ENCODE measurements at places on chromosomes 4 and X.

GRCh38 chr4:65983061-65983460, 312.8 kb upstream of the EPHA5 start:
- DNase-seq: no peak

- no peak for DNase-seq
These were observed 2144.7 kb downstream of the PCDH7 start for GRCh38 chr4:32864713-32865351.

- DNase-seq: peak; percentile 32
These were observed 41.2 kb downstream of the LONRF3 start for GRCh38 chrX:119015407-119016237.

DNA sequence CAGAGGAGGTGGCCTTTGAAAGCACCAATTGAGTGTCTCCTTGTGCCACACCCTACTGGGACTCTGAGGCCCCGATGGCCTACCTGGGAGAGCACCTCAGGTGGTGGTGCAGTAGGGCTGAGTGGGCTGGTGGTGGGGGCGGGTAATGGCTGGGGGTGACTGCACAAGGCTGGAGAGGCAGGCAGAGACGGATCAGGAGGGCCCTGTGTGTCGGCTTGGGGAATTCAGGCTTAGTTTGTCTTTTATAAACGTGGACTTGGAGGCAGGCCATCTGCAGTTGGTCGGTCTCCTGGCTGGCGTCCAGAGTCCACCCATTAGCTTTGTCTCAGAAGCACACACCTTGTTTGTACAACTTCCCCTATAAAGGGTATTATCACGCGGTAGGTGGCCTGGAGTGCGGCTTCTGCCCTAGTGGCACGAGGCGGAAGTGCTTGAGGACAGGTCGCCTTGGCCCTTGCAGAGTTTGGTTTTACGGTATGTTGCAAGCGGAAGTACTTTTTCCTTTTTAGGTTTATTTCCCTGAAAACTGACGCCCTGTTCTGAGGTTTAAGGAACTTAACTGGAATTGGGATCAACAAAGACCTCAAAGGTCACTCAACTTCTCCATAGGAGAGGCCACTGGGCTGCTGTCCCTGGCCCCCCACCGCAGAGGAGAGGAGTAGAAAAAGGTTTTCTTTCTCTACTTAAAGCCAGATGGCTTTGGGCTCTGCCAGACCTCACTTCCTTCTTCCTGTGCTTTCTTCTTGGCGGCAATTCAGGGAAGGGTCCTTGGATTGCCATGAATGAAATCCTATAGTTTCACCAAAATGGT, 8.0 kb downstream of the TBC1D14 start:
- DNase-seq: no peak

DNA sequence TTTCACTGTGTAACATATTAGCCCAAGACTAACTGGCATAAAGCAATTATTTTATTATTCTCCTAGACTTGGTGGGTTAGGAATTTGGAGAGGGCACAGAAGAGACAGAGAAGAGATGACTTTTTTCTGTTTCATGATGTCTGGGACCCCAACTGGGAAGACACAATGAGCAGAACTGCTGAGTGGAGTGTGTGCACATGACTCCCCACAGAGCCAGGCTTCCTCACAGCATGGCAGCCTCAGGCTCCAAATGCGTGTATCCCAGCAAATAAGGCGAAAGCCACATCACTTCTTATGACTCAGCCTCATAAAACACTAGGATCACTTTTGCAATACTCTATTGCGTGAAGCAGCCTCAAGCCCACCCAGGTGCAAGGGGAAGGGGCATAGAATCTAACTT, 68.4 kb downstream of the MFAP3L start:
- no peak for DNase-seq

DNA sequence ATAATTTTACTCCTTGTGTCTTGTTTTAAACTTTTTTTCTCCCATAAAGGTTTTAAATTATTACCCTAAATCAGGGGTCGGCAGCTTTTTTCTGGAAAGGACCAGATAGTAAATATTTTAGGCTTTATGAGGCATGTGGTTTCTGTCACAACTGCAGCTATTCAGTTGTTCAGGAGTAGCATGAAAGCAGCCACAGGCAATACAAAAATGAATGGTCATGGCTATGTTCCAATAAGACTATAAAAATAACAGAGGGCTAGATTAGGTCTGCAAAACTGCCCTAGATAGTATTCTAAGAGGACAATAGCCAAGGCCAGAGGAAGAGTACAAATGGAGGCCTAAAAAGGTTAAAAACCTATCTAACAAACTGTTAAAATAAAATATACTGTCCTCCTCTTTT, 24.6 kb downstream of the HERC5 start:
- no peak for DNase-seq

DNA sequence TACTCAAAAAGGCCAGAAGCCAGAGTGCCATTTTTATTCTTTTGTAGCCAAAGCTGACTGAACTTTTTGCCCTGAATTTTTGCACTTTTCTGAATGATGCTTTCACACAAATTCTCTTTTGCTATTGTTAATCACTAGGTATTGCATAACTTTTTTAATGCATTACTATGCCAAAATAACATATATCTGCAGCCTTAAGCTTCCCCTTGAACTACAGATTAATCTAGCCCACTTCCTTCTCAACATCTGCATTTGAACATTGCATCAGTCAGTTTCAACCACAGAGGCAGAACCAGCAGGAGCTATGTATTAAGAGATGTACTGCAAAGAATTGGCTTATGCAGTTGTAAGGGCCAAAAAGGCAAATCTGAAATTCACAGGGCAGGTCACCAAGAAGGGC, 197.6 kb upstream of the GYPA start:
- no peak for DNase-seq

GRCh38 chrX:123340696-123341095, 156.6 kb downstream of the GRIA3 start:
- DNase-seq: no peak

DNA sequence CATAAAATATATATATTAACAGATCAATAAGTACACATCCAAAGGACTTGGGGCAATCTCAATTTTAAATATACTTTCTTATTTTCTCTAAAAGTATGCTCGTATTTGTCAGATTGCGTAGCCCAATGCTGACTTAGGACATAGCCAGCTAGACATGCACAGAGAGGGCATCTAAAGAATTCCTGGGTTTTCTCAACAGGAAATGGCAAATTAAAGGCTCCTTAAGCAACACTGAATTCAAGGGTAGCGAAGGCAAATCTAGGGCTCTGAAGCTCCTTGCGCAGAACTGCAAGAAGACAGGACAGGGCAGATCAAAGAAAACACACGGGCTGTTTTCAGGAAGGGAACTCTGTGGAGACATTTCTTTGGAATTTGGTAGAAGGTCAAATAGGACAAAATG, 94.6 kb upstream of the FTHL17 start:
- no peak for DNase-seq

GRCh38 chrX:82748906-82749505, 759.1 kb upstream of the POU3F4 start:
- DNase-seq: no peak

GRCh38 chr4:147943159-147943638, 211.3 kb downstream of the ARHGAP10 start:
- no peak for DNase-seq

All from stimulated activated CD8-positive, alpha-beta memory T cell treated with anti-CD3 and anti-CD28 coated beads, Interleukin-7, amount 100 ng/mL, for 48 hours (primary cell).